8988T (cell line): ENCODE measurements at places on chromosomes 3 and 15.

DNA sequence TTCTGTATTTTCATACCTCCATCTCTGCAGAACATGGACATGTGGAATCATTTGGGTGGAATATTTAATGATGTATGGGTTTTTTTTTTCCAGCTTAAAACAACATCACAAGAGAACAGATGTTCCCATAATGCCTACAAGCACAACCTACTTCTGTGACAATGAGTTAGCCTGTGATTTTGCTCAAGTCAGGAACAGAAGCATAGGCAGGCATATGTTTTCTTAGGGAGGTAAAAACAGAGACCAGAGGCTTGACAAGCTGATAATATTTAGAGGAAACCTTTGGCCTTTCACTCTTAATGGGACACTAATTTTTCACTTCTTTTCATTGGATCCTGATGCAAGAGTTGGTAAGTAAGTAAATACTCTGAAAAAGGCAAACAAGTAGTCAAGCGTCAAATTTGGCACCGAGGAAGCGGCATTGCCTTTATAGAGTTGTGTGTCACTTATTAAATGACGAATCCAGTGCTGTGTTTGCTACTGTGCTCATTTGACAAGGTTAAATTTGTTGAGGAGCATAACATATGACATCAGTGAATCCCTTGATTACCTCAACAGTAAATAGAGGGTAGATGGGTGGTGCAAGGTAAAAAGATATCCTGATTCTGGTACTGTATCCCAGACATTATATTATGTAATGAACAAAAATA, 66.7 kb upstream of the RBMS3 start:
- no peak for DNase-seq

DNA sequence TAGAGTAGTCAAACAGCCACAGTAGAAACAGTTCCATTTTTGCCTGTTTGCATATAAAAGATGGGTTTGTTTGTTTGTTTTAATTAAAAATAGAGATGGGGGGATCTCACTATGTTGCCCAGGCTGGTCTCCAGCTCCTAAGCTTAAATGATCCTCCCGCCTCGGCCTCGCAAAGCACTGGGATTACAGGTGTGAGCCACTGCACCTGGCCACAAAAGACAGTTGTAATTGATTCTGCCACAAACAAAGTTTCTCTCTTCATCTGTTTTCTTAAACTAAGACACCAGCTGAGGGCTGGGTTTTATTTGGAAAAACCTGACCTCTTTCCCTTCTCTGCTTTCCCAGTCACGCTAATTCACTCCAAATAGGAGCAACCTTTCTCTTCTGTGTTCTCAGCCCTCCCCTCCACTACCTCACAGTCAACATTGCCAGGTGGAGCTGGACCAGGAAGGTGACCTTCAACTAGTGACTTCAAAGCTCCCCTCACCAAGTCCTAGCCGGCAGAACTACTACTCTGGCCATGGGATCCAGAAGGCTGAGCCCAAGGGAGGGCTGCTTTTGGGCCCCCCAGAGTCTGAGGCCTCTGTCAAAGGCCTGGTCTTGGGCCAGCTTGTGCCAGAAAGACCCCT, 1.5 kb upstream of the IDH2 start:
- DNase-seq = no peak

DNA sequence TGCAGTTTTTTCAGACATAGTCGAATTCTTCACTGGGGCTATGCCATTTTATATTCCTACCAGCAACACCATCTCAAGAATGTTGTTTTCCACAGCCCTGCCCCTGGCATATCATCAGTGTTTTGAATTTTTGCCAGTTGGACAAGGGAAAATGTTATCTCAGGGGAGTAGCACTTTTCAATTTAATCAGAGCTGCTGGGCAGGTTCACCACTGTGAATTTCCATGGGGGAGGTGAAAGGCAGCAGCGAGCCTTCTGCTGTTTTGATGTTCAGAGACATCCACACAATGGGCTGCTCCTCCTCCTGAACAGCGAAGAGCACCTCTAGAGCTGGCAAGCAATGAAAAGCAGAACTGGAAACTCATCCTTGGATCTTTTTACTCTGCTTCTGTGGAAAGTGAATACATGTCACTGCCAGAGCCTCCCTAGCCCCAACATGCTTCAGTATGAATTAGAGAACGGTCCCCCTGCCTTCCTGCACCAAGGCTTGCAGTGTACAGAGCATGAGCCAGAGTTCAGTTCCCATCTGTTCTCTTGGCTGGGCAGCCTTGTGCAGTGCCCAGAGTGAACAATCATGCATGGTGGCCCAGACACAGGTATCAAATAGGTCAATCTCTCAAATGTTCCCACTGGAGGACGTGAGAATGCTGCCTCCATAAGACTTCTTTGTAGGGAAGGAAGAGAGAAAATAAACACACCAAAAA, 56.1 kb upstream of the RAD18 start:
- DNase-seq = no peak

DNA sequence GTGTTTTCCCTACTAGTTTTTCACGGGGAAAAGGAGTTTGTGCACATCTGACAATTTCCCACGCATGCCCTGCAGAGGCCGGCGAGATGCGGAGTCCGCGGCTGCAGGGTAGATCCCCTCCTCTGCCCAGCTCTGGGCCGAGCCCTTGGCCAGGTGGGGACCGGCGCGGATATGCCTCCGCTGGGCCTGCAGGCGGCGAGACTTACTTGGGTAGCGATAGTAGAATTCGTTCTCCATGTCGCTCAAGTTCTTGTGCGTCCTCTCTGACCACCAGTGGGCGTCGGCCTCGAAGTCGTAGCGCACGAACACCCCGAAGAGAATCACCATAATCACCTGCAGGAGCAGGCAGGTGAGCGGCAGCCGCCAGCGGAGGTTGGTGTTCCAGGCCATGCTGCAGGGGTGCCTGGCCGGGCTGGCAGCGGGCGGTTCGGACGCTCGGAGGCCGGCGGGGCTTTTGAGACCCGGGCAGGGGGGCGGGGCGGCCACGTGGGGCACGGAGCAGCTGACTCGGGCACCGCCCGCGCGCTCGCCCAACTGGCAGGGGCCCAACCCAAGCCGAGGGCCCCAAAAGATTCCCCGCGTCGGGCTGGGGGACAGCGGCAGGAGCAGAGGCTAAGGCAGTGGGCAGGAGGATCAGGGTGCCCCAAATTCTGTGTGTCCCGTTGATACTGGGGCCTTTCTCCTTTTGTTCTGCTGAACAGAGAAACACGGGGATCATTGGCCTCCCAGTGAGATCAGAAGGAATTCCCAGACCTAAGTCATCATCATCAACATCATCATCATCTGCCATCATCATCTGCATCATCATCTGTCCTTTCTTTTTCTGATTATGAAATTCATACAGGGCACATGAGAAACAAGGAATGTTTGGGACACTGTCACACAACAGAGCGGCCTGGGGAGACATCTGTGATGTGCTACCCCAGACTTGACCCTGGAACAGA, at the start of gene RHCG:
Gene RHCG (minus strand): TSS at position 429 of the 944 bp plus-strand sequence. CDS start 39 bp downstream, at position 390.
- DNase-seq = no peak

GRCh38 chr3:169945313-169945712, 21.3 kb upstream of the SEC62 start:
- no peak for DNase-seq

GRCh38 chr3:22013641-22014040, 262.6 kb upstream of the ZNF385D start:
- no peak for DNase-seq

DNA sequence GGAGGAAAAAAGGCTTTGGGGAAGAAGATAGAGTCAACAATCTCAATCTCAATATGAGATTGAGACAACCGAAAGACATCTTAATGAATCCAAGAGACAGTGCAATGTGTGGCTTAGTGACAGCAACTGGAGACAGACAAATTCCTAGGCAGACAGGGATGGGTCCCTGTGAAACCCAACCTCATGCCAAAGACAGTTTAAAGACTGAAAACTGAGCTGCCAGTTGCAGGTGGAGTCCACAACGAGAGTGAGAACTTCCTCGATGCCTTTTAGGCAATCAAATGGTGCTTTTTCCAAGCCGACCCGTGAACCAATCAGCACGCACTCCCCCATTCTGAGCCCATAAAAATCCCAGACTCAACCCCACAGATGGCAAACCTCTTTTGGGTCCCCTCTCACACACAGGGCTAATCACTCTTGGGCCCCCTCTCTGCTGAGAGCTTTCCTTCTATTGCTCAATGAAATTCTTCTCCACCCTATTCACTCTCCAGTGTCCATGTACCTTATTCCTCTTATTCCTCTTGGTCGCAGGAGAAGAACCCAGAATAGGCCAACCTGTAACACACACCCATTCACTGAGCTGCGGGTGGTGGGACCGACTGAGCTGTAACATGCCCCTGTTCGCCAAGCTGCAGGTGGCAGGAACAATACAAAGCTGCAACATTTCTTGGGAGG, 34.8 kb downstream of the ZMAT3 start:
- no peak for DNase-seq

DNA sequence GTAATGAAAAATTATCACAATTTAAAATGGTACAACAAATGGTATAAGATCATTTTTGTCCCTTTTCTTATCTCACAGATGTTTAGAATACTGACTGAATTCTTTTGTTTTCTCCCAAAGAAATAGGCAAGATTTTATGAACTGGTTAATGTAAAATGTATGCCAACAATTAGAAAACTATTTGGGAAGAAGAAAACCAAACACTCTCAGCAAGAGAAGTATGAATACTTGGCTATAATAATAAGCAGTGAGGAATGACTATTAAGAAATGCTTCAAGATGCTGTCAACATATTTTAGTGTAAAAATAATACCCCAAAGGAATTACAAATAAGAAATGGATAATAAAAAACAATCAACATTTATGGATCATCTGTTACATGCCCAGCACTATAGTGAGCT, 18.5 kb downstream of the SHQ1 start:
- no peak for DNase-seq

DNA sequence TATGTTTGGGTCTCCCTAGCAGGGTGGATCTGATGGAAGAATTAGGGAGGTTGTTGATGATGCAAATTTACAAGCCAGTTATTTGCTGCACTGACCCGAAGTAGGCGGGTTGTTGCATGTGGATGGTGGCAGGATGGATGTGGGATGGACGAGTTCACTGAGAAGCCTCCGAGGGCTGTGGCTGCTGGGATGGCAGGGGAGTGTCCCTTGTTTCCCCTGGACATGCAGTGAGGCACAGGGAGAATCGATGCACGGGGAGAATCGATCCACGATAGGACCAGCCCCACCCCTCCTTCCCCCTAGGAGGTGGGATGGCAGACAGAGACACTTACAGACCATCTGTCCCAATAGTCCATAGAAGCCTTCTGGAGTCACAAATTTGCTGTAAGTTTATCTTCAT, 31.0 kb upstream of the KLF13 start:
- no peak for DNase-seq

DNA sequence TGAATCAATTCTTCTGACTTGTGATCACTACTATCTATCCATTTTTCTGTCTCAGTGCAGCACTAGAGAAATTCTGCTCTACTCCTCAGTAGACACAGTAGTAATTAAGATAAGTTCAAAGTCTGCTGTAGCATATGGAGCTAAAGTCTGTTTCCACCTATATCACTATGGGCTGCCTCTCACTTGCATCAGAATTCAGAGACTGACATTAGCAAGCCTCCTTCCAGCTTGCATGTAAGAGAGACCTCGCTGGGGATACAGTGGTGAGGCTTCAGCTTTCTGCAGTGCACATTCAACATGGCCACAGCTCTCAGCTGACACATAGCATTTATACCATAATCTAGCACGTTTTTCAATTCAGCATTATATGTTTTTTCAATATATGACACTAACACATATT, 217.0 kb downstream of the PLOD2 start:
- DNase-seq = no peak

GRCh38 chr15:41669701-41670100, 9.5 kb downstream of the MGA start:
- DNase-seq = no peak

DNA sequence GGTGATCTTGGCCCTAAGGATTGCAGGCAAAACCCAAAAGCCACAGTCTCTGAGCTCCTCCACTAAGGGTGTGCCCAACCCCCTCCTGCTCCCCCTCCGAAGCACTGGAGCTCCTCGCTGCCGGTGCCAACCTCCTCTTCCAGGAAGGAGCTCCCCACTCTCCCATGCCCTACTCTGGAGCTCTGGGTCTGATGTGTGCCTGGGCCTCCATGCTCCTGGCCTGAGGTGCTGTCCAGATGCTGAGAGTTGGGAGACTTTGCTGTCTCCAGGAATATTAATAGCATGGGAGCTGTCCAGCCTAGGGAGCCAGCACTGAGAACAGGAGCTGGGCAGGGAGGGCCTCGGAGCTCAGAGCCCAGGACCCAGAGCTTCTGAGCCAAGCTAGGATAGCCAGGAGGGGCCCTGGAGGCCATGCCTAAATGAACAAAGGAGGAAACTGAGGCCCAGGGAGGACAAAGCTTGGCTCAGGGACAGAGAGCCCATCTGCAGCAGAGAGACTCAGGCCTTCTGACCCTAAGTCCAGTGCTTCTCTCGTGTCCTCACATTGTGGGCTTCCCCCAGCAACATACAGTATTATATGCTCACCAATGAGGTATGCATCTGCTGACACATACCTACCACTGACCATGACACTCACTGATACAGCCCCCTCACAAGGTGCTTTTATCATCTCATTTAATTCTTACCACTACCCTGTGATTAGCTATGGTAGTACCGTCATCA, 36.9 kb upstream of the HERC1 start:
- DNase-seq = no peak

- DNase-seq = no peak
These were observed 61.6 kb downstream of the DIPK2A start for GRCh38 chr3:144033240-144033589.

GRCh38 chr3:153176197-153176596, 14.2 kb downstream of the RAP2B start:
- DNase-seq = no peak

DNA sequence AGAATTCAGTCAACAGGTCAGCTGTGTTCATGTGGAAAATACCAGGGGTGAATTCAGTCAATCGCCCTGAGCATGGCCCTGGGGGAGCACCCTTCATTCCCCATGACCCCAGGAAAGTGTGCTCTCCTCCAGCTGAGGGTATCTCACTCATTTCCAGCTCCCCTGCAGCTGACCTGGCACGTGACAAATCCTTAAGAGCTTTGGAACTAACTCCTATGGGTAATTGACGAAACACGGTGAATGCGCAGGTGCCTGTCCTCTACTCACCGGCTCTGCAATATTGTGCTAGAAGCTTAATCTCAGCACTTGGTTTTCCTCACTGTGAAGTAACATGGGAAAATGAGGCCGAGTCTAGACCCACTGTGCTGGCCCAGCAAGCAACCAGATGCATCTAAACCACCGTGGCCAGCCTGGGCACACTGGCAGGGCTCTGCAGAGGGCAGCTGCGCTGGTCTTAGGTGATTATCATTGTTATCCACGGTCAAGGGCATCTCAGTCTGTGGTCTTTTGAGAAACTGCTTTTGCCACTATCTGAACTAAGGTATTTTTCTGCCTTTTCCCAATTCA, 63.1 kb downstream of the SPSB4 start:
- no peak for DNase-seq

- DNase-seq = no peak
These were observed 240.0 kb downstream of the THRB start for GRCh38 chr3:24254649-24255048.
